LHCN-M2 (cell line): ENCODE measurements at places on chromosomes 16 and 17. TPM values are rescaled to one million over a fixed set of nuclear protein-coding genes. Genes with fewer than 3 reads are reported as not detected.
A peak's percentile ranks its signal among the peaks of the same experiment; 100 is the strongest.

- no peak for DNase-seq
Observed at GRCh38 chr16:10933865-10934264, 8.4 kb downstream of the DEXI start.

- DNase-seq = peak; percentile 0
Observed at GRCh38 chr16:78364556-78364880, 265.1 kb downstream of the WWOX start.

DNA sequence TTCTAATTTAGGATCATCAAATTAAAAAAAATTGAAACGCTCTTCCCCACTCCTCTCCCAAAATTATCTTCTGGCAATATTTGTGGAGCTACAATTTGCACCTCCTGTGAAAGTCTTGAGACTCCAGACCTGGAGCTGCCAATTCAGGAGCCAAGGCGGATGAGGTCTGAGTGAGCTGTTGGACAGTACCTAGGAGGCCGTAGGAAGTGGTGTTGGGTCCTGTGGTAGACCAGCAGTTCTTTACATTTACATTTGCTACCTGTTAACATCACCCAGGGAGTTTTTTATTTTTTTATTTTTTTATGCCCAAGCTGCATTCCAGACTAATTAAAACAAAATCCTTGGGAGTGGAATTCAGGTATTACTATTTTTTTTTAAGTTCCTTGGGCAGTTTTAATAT is 271.0 kb downstream of the PHKB start:
- DNase-seq = no peak

- no peak for DNase-seq
Observed at GRCh38 chr16:66590322-66590721, 11.1 kb downstream of the CMTM2 start.

GRCh38 chr16:25689137-25689836 is 2.5 kb upstream of the HS3ST4 start:
- DNase-seq = no peak

DNA sequence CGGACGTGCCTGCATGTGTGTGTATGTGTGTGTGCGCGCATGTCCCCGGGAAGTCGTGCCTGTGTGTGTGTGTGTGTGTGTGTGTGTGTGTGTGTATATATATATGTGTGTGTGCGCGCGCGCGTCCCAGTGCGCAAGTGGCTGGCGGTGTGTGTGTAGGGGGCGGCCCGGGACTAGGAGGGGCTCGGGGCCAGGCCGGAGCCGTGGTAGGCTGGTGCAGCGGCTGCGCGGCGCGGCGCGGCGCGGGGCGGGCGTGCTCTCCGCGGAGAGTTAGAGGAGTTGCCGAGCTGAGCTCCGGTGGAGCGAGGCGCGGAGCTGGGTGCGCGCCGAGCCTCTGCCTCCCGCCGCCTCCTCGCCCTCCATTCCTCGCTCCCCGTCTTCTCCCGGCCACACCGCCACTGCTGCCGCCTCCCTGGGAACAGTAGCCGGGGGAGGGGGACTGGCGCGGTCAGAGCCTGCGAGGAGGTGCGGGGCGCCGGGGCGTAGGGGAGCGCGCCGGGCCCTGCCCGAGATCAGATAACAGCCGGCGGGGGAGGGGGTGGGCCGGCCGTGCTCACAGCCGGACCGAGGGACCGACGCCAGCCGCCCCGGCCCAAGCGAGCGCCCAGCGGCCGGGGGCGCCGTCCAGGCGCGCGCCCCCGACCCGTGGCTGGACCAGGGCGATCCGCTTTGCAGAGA is at the start of gene KCNJ12:
Gene KCNJ12 (plus strand): TSS at position 277 of the 678 bp plus-strand sequence. CDS start 38,986 bp downstream, outside the sequence.
- DNase-seq = no peak

DNA sequence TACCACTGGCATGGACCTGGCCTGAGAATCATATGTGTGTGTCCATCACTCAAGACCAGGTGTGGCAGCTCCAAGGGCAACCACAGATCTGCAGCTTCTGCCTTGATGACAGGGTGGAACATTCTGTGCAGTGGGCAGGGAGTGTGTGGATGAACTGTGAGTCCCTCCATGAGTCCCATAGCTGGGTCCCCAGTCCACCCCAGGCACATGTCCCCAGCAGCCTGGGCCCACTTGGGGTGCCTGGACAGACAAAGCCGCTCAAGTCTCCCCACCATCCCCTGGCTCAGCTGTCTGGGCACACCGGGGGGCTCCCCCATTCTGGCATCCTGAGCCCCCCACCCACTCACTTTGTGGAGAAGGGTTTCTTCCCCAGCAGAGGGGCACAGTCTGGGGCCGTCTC is 4.6 kb upstream of the KRT16 start:
- DNase-seq = no peak

- no peak for DNase-seq
Observed at GRCh38 chr17:5378566-5379207, 40.8 kb downstream of the NUP88 start.

GRCh38 chr17:80936218-80936617 is 55.4 kb upstream of the CHMP6 start:
- no peak for DNase-seq

DNA sequence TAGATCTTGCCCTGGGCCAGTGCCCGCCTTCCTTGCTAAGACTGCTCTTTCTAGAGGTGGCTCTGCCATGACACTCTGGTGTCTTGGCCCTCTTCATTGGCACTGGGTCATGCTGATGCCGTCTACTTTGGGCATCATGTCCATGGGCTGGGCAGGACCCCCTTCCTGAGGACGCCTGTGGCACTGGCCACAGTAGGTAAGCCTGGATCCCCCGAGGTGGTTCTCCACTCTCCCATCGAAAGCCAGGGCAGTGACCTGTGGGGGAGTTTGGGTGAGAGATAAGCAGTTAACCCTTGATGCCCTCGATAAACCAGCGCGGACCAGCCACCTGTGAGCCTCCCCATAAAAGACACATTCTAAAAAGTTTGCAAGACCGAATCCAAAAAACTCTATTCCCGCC is 20.0 kb upstream of the ITGB4 start:
- no peak for DNase-seq

DNA sequence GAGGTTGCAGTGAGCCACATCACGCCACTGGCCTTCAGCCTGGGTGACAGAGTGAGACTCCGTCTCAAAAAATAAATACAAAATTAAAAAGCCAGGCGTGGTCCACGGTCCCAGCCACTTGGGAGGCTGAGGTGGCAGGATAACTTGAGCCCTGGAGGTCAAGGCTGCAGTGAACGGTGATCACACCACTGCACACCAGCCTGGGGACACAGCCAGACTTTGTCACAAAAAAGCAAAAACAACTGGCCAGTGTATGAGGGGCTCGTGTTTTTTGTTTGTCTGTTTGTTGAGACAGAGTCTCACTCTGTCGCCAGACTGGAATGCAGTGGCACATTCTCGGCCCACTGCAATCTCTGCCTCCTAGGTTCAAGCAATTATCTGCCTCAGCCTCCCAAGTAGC is 1.2 kb upstream of the UBB start:
- DNase-seq = no peak

- no peak for DNase-seq
Observed at GRCh38 chr17:37088459-37088858, 139.7 kb downstream of the AATF start.

- no peak for DNase-seq
Observed at GRCh38 chr17:80918731-80919130, 72.9 kb upstream of the CHMP6 start.

DNA sequence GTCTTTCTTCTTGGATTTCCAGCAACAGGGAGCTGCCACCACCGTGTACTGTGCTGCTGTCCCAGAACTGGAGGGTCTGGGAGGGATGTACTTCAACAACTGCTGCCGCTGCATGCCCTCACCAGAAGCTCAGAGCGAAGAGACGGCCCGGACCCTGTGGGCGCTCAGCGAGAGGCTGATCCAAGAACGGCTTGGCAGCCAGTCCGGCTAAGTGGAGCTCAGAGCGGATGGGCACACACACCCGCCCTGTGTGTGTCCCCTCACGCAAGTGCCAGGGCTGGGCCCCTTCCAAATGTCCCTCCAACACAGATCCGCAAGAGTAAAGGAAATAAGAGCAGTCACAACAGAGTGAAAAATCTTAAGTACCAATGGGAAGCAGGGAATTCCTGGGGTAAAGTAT is 389.0 kb downstream of the MAF start:
- DNase-seq = no peak

GRCh38 chr17:56173026-56173425 is 19.8 kb downstream of the ANKFN1 start:
- no peak for DNase-seq

DNA sequence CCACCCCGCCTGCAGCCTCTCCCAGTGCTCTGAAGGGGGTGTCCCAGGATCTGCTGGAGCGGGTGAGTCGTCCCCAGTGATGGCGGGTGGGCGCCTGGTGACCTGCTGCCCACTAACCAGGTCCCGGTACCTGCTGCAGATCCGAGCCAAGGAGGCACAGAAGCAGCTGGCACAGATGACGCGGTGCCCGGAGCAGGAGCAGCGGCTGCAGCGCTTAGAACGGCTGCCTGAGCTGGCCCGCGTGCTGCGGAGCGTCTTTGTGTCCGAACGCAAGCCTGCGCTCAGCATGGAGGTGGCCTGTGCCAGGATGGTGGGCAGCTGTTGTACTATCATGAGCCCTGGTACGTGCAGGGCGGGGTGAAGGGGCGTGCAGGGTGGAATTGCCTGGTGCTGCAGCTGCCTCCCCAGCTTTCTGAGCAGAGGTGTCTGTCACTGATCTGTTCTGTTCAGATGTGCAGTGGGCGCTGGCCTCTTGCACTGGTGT is 3.6 kb downstream of the CDT1 start:
- DNase-seq = no peak

DNA sequence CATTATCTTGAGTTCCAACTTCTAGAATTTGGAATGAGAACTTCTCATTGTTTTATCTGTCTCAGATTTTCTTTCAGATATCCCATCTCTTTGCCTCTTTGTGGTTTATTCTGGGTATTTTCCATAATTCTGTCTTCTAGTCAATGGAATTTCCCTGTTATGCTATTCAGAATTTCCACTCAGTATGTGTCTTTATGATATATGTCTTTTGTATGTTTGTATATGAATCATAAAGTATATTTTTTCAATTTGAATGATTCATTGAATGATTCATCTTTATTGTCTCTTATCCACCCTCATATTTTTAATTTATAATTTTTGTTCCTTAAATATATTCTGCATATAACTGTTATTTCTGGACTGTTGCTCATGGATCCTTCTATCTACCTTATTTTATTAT is 729.7 kb upstream of the GOT2 start:
- peak; percentile 39 for DNase-seq

- no peak for DNase-seq
Observed at GRCh38 chr17:55274355-55275255, 9.8 kb downstream of the HLF start.

DNA sequence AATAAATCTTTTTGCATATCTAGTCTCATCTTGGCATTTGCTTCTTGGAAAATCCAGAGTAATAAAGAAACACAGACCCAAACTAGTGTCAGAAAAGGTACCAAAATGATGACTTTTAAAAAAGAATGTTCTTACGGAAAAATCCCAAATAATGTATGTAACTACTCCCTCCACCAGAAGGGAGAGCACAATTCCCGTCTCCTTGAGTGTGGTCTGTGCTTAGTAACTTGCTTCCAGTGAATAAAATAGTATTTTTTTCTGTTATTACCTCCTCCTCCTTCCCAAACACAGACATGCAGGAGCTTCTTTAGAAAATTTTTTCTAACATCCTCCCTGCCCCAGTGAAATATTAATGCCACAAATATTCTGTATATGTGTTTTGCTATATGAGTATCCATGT is 358.1 kb downstream of the ZFHX3 start:
- no peak for DNase-seq

DNA sequence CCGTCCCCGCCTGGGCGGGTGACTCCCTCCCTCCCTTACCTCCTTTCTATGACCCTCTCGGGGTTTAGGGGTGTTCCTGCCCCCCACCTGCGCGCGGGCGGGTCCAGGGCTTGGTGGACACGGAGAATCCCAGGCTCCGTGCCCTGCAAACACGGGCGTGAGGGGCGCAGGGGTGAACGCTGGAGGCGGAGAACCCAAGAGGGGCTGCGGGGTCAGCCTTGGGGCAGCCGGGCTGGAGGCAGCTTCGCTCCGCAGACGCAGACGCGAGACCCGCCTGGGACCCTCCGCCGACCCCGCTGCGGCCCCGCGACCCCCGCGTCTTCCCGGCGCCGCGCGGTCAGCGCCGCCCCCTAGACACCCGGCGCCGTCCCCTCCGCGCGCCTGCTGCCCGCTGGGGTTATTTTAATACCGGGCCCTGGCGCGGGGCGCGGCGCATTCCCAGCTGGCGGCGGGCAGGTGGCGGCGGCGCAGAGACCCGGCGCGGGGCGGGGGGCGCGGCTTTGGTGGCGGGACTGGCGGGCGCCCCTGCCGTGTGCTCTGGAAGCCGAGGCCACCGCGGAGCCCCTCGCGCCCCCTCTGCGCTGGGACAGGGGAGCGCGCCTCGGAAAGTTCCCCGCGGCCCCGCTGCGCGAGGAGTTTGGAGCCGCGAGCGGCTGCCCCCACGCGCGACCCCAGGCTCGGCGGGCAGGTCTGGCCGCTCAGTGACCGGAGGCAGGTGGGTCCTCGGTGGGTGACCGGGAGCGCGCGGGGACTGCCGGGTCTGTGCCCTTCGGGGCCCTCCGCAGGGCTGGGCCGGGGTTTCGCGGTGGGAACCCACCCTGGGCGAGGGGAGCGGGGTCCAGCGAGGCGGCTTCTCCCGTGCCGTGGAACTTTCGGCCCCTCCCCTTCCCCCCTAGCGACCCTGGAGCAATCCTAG is at the start of gene UTS2R:
Gene UTS2R (plus strand): TSS at position 433 of the 916 bp plus-strand sequence. CDS start 2,560 bp downstream, outside the sequence.
- no peak for DNase-seq

GRCh38 chr17:78040440-78041385 is 82.2 kb downstream of the TNRC6C start:
- peak; percentile 64 for DNase-seq

DNA sequence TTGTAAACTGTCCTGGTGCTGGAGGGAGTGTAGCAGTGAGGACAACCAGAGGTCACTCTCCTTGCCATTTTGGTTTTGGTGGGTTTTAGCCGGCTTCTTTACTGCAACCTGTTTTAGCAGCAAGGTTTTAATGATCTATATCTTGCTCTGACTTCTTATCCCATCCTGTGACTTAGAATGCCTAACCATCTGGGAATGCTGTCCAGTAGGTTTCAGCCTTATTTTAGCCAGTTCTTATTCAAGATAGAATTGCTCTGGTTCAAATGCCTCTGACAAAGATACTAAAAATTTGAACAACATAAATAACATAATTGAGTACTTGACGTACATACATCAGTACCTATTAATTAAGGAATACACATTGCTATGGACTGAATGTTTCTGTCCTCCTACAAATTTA is 93.3 kb upstream of the TOM1L1 start:
- no peak for DNase-seq

DNA sequence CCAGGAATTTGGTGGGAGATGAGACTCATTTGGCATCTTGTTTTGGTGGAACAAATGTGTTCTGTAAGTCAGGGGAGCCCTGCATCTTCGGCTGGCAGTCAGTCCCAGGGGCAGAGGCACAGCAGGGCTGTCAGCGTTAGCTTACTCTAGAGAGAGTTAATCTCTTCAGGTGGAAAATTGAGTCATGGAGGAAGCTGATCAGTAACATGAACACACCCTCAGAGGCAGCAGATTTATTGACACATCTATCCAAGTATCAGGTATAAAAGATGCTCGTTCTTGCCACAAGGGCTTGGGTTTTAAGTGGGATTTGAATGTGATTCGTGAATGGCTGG is 55.2 kb downstream of the EPN2 start:
- no peak for DNase-seq

Gene SCPEP1
- total RNA-seq = 45.0 and 61.3 TPM in 2 replicates

Gene CHD9NB
- 1.7 and 1.8 TPM in 2 replicates for total RNA-seq

Gene SAT2
- 37.8 and 48.0 TPM in 2 replicates for total RNA-seq

Gene NTHL1
- 25.5 and 29.0 TPM in 2 replicates for total RNA-seq

Gene SLC13A5
- total RNA-seq = not detected in 2 replicates

Gene PIK3R6
- not detected in 2 replicates for total RNA-seq

Gene CAPN15
- 66.5 and 71.1 TPM in 2 replicates for total RNA-seq

Gene PRRT2
- total RNA-seq = 0.58 and 1.1 TPM in 2 replicates

Gene GFER
- total RNA-seq = 26.0 and 30.5 TPM in 2 replicates

Gene EFCAB5
- 0.06 TPM in 2 replicates for total RNA-seq

Gene OTOA
- total RNA-seq = 0.06 TPM in 1 of 2 replicates, not detected in the other

Gene HLF
- 0.26 and 0.29 TPM in 2 replicates for total RNA-seq

Gene PRSS27
- 1.0 and 1.4 TPM in 2 replicates for total RNA-seq

Gene PPP1R1B
- total RNA-seq = not detected in 2 replicates

Gene KRTAP17-1
- total RNA-seq = not detected in 2 replicates
